Daoy (cell line): ENCODE measurements at places on chromosomes 6 and 20. TPM values are rescaled to one million over a fixed set of nuclear protein-coding genes. Genes with fewer than 3 reads are reported as not detected.

DNA sequence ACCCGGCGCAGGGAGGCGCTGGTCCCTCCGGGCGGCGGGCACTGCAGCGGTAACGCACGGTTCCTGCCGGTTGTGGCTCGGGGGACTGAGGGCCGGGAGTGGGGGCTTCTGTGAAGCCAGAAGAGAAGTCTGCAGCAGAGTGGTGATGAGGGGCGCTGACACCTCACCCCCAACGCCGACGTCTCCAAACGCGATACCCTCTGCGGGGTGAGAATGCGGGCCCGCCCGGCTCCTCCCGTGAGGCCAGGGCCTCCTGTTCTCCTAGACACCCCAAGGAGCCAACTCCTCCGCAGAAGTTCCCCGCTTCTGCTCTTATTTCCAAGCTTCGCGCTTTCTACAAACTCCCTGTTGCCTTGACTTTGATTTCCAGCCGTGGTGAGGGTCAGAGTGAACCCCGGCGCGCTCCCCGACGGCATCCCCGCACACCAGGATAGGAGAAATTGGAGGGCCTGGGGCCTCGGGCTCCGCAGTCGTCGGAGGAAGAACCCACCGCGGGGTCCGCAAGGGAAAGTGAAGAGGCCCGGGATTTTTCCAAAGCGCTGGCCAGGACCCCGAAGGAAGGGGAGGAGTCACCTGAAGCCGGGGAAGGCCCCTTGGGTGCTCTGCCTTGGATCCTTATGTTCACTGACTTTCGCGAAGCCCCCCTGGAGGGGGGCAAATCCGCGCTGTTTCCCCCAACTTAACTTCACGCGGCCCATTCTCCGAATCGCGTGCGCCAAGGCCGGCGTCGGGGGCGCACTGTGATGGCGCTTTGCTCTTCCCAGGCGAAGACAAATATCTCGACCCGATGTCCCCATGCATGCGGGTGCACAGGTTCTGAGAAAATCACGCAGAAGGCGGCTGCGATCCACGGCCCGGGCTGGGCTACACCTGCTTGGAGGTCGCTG, 3.1 kb upstream of the INSM1 start:
- DNase-seq: no peak

STX11 gene
- 4.6 and 6.3 TPM in 2 replicates for total RNA-seq

PRR18 gene
- total RNA-seq: 3.2 TPM in 1 of 2 replicates, not detected in the other

DNA sequence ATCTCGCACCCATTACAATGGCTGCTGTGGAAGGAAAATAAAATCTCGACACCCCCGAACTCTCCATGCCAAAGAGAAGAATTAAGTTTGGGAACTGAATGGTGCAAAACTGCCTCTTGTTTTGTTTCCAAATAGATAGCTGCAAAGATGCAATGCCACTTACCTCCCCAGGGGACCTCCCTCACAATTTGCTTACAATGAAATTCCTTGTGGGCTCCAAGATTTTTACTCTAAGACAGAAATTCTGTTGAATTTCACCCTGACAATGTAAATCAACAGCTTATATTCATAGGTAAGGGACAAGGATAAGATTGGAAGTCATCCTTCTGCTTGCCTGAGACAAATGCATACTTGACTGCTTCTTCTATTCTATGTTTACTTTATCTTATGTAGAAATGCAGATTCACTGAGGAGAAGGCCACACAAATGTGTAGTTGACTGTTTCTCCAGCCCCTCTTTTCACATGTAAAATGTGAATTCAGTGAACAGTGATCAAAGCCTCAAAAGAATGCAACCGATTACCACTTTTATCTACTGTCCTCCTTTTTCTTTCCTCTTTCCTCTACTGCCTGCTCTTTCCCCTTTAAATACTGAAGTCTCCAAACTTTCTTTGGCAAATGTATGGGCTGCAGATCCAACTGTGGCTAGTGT, 36.6 kb downstream of the ADGRF4 start:
- DNase-seq: no peak

DNA sequence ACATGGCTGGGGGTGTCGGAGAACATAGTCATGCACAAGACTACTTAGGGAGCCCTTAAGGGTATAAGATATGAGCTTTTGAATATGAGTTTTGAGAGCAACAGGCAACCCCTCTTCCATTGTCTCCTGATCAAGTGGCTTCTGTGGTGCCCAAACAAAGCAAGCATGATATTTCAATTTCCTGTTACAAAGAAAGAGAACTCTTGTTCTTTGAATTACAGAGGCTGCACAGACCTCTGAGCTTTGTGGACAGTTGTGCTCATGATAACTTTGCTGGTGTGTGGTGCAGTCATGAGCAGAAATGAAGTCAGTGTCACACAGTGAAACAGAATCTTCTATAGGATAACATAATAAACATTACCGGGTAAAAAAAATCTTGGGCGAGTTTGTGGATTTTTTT, 66.8 kb upstream of the THEMIS start:
- DNase-seq: no peak

ETV7 gene
- 0.69 and 0.83 TPM in 2 replicates for total RNA-seq

DNA sequence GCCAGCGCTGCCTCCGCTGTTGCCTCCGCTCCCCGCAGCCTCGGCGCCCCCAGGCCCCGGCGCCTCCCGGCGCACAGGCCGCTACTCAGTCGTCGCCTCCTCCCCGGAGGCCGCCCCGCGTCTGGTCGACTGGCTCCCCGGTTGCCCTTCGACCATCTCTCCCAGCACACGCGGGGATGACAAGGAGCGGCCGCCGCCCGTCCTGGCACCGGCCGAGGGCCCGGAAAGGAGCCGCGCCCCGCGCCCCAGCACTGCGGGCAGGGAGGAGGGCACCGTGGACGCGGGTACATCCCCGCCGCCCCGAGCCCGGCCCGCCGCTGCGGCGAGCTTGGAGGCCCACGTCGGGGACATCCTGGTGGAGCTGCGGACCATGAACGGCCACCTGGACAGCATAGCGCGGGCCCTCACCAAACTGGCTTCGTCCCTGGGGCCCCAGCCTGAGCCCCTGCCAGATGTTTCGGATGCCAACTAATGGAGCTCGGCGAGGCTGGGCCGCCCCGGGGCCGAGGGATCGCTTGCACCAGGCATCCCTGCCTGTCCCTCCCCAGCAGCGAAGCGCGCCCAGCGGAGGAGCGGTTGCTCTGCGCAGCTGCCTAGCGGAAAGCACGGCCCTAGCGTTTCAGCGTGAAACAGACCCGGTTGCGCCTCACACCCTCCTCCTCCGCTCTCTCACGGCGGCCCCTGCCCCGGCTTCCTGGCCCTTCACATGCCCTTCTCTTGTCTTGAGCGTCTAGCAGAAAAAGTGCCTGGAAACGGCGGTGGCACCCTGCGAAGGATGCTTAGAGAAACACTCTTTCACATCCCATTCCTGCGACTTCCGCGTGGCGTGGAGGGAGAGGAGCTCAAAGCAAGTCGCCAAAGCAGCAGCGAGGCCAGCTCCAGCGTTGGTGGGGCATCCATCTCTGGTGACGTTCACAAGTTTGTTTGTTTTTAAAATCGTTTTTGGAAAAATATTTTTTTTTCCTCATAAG, 285.8 kb upstream of the SUPT3H start:
- no peak for DNase-seq

LAMA4 gene
- total RNA-seq: 66.6 and 76.5 TPM in 2 replicates

RWDD2A gene
- 0.97 and 2.6 TPM in 2 replicates for total RNA-seq

DNA sequence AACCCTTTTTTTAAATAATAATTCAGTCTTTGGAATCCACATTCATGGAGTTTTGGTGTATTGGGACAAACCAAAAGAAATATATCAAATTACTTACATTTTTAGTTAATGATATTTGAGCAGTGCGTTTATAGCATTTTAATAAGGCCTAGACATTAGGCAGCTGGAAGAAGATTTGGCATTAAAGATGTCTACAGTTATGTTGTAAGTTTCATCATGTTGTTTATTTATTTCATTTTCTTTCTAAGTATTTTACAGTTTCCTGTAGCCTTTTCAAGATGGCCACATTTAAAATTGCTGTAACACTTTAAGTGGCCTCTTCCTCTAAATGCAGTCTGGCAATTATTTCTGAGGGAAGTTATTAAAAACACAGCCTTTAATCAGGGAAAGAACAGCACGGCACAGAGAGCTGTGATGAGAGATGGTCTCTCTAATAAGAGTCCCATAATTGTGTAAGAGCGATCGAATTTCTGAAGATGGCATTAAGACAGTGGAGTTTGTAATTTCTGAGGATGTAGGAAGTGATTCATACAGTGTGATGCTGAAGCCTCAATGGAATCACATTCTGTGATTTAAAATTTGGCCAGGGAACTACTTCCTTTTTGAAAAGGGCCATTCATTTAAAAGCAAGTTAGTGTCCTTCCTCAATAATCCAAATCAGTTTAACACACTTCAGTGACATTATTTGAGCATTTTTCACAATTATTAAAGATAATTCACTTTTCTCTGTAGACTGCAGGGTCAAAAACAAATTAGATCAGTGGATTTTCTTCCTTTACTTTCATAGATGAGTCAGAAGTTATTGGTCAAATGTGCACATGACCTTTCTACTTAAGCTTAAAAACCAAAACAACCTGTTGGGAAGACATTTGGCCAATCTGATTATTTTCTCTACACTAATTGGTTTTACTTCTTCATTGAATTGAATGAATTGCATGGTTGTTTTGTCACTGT, 52.4 kb upstream of the EDN3 start:
- DNase-seq: peak; percentile 36

DNA sequence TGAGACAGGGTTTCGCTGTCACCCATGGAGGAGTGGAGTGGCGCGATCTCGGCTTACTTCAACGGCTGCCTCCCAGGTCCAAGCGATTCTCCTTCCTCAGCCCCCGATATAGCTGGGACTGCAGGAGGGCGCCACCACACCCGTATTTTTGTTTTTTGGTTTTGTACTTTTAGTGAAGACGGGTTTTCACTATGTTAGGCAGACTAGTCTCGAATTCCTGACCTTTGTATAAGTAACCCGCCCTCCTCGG, 115.4 kb upstream of the BTN3A2 start:
- DNase-seq: no peak

GRCh38 chr20:53238121-53238660, 266.0 kb downstream of the TSHZ2 start:
- DNase-seq: no peak

GRCh38 chr6:128259730-128260685, 260.4 kb downstream of the PTPRK start:
- no peak for DNase-seq

GRCh38 chr6:4673861-4674260, 102.3 kb upstream of the CDYL start:
- DNase-seq: no peak

DNA sequence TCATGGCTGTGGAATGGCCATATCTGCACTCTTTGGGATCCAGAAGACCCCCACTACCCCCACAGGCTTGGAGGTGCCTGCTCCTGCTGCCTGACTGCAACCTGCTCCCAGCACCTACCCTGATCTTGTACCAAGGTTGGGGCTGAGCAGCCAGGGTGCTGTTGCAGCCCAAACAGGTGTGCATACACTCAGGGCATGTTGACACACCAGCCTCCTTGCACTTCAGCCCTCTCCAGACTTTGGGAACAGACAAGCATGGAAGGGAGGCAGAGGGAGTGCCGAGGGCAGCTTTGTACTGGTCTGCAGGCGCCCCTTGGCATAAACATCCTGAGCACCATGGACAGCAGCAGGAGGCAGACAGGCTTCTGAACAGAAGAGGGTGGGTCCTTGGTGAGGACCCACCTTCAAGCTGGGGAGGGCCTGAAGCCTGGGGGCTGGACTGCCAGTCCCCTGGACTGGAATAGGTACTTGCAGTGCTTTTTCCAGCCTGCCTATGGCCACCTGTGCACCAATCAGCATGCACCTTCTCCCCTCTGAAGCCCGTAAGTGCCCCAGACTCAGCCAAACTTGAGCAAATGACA, 1675.8 kb downstream of the HACE1 start:
- DNase-seq: no peak

GJA10 gene
- total RNA-seq: not detected in 2 replicates

- DNase-seq: no peak
These were observed 233.7 kb upstream of the SPTLC3 start for GRCh38 chr20:12775041-12775440.

- no peak for DNase-seq
These were observed 146.0 kb downstream of the FOXA2 start for GRCh38 chr20:22438346-22438745.

- no peak for DNase-seq
These were observed 24.8 kb upstream of the WFDC12 start for GRCh38 chr20:45149062-45149461.

SMOC2 gene
- not detected in 2 replicates for total RNA-seq

DNA sequence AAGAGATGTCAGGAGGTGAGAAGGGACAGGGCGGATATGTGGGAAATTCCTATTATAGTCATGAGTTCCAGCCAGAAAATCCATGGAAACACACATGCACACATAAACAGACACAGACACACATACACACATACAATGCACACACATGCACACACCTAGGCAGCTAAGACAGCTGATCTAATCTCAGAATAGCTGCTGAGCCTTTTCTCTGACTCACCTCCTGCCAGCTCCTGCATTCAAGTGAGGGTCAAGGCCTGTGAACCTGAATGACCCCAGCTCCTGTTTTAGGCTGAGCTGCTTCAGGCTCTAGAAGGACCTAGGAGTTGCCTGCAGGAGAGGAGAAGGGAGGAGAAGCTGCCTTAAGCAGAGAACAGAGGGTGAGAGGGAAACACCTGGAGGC, 21.6 kb upstream of the RAET1L start:
- no peak for DNase-seq

DNA sequence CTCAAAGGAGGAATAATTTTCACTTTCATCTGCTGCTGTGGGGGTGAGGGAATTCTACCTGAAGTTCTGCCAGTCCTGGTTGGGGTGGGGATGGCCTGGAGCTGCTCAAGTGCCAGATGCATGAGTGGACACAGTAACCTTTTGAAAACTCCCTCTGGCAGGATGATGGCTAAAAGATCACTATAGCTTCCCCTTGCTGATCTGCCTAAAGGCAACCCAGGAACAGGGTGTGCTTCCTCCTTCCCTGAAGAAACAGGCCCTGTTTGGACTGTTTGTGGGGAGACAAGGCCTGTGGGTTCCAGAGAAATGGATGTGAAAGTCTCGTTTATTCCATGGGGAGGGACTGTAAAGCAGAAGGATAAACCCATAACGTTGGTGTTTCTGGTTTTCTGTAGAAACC, 176.9 kb downstream of the DTNBP1 start:
- no peak for DNase-seq

- no peak for DNase-seq
These were observed 128.9 kb upstream of the NAA20 start for GRCh38 chr20:19888269-19888671.

GRCh38 chr20:60053818-60054190, 95.6 kb downstream of the CDH26 start:
- DNase-seq: no peak

MUC21 gene
- not detected in 2 replicates for total RNA-seq
